ENCODE measurements at places on chromosomes 7 and 10.

GRCh38 chr7:26691406-26691805, 173.0 kb downstream of the SKAP2 start:
- no peak for DNase-seq

DNA sequence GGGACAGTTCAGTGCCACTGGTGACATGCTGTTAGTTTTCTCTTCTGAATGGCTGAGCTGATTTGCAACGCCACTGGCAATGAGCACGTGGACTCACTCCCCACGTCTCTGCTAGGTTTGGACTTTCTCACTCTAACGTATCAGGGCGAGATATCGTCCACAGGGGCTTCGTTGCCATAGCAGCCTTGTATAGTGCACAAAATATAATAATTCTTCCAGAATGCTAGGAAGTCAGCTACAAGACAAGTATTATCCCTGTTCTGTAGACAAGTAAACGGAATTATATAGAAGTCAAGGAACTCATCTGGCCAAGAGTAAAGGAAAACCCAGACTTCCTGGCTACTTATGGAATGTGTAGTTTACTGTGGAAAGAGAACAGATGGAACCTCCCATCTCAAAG, 226.8 kb downstream of the ARHGAP21 start:
- DNase-seq: no peak

GRCh38 chr7:158649279-158649678, 55.3 kb downstream of the NCAPG2 start:
- no peak for DNase-seq

- DNase-seq: no peak
These were observed 72.1 kb downstream of the EEPD1 start for GRCh38 chr7:36224934-36225858.

GRCh38 chr7:94298943-94299342, 95.8 kb upstream of the COL1A2 start:
- DNase-seq: no peak

GRCh38 chr10:14753441-14753840, 21.3 kb downstream of the FAM107B start:
- no peak for DNase-seq

GRCh38 chr7:111953611-111954010, 252.6 kb downstream of the DOCK4 start:
- DNase-seq: no peak

GRCh38 chr7:33836797-33837355, 68.5 kb upstream of the BMPER start:
- DNase-seq: no peak

- DNase-seq: no peak
These were observed 305.5 kb downstream of the C7orf25 start for GRCh38 chr7:42606193-42606905.

- DNase-seq: no peak
These were observed 19.1 kb upstream of the GALNT11 start for GRCh38 chr7:152006336-152006735.

- DNase-seq: no peak
These were observed 11.7 kb upstream of the PRDX3 start for GRCh38 chr10:119190353-119190752.

DNA sequence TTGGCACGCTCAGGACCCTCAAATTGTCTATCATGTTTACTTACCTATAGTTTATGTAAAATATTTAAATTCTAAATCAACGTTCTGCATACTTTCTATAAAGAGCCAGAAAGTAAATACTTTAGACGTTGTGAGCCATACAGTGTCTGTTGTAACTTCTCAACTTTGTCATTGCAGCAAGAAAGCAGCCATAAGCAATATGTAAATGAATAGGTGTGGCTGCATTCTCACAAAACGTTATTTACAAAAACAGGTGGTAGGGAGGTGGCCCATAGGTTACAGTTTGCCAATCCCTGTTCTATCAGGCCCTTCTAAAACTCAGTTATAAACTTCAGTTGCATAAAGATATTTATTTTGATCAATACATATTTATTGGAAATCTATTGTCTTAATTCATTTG, 12.1 kb upstream of the NPY start:
- no peak for DNase-seq

DNA sequence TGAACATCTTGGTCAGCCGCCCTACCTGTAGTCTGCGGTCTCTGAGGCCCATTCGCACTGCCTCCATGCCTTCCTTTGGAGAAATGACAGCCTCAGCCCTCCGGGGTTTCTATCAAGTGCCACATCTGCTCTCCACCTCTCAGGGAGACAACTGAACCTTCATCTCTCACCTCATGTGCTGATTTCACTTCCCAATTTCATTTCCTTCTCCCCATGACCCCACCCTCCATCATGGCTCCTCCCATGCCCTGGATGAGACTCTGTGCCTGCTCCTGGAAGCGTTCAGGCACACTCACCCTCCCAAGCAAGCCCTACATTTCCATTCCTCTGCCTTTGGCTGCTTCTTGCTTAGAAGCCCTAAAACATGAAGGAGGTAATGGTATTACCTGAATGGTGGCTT, 7.8 kb upstream of the SCD start:
- no peak for DNase-seq

DNA sequence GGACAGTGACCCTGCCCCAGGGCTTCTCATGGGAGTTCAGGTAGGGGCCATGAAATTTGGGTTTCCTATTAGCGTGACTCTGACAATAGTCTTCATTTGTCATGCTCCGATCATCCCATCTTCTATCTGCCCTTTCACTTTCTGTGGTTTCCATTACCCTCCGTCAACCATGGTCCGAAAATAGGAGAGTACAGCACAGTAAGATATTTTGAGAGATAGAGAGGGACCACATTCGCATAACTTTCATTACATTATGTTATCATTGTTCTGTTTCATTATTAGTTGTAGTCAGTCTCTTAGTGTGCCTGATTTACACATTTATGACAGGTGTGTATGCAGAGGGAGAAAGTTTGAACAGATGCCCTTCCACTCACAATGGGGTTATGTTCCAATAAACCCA, 649.2 kb downstream of the SDK1 start:
- no peak for DNase-seq

- DNase-seq: no peak
These were observed 65.1 kb upstream of the HPS1 start for GRCh38 chr10:98511876-98512275.

- DNase-seq: no peak
These were observed 83.0 kb downstream of the CXCL12 start for GRCh38 chr10:44301781-44302355.

GRCh38 chr7:37281368-37282092, 167.1 kb downstream of the ELMO1 start:
- no peak for DNase-seq

DNA sequence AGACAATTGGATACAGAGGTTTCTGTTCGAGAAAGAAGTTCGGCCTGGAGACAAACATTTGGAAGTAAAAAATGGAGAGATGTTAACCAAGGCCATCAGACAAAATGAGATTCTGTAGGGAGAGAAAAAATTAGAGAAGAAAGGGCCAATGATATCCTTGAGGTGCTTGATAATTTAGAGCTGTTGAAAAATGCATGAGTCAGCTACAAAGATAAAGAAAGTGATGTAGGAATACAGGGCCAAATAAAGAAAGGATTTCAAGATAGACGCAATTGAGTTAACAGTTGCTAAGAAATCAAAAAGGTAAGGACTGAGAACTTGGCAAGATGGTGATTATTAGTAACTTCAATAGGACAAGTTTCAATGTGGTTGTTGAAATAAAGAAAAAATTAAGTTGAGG, 384.2 kb upstream of the SEMA3A start:
- no peak for DNase-seq

DNA sequence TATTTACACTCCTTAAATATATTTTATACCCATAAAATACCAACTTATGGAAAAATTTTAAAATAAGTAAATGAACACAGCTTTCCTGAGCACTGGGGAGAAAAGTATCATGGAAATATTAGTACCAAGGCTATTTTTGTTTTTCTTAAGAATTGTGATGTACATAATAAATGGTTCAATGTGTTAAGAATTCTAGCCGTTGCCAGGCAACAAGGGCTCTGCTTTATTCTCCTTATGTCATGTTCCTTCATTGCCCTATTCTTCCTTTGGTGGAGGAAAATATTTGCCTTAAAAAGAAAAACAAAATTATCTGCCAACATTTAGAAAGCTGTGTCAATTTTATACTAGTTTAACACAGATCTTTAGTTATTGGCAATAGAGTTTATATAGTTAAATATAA, 2.6 kb upstream of the ZPBP start:
- no peak for DNase-seq

DNA sequence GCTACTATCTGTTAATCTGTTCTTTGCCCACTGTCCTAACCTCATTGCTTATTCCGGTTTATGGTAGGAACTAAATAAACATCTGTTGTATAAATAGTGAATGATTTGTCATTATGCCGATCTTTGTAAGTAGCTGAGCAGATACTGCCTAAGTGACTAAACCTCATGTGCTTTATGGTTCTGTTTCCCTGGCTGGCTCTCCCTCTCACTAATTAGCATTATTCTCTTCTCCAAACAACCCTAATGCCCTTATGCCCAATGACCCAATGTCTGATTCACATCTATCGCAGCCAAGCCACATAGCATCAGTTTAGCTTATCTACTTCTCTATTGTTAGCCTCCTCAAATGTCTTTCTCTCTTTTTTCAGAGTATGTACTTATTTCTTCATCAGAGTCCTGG, 462.3 kb upstream of the POT1 start:
- no peak for DNase-seq

- DNase-seq: no peak
These were observed 8.7 kb downstream of the ATP6V0E2 start for GRCh38 chr7:149882248-149883047.

- no peak for DNase-seq
These were observed 482.0 kb upstream of the PCDH15 start for GRCh38 chr10:55283031-55283430.

GRCh38 chr7:106463851-106464611, 179.2 kb upstream of the NAMPT start:
- DNase-seq: no peak

GRCh38 chr10:4291990-4292389, 507.0 kb upstream of the KLF6 start:
- DNase-seq: no peak

GRCh38 chr7:71544816-71545215, 412.9 kb downstream of the GALNT17 start:
- DNase-seq: no peak

GRCh38 chr7:18874880-18875279, 242.6 kb downstream of the TWIST1 start:
- DNase-seq: no peak

GRCh38 chr7:55193245-55193644, 171.9 kb upstream of the LANCL2 start:
- no peak for DNase-seq

- no peak for DNase-seq
These were observed 152.3 kb upstream of the LANCL2 start for GRCh38 chr7:55212838-55213237.

DNA sequence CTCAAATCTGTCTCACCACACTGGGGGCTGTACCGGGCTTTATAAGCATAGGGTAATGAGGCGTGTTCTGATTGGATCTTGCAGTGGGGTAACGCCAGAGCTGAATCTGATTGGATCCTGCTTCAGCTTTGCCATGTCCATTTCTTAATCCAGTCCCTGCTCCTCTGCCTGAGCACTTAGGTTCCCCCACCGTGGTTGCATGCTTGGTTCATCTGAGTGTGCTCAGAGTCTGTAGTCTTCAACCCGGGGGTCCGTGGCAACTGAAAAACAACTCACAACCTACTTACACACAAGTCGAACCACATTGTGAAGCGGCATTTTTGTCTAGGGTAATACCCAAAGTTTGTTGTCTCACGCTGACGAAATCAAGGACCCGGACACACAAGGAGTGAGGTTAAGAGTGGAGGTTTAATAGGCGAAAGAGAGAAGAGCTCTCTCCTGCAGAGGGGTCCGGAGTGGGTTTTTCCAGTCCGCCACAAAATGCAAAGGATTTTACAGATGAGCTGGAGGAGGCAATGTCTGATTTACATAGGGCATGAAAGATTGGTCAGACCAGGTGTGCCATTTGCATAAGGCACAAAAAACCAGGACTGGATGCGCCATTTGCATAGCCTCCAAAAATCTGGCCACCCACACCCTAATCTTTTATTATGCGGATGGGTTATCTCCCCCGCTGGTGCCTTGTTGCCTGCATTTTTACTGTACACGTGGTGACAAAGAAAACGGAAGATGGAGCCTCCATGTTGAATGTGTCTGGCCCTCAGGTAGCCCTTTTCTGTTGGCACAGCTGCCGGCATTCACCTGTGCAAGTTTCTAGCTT, 641.8 kb upstream of the FOXK1 start:
- no peak for DNase-seq

- DNase-seq: no peak
These were observed 5.1 kb downstream of the ELFN1 start for GRCh38 chr7:1675036-1675671.

DNA sequence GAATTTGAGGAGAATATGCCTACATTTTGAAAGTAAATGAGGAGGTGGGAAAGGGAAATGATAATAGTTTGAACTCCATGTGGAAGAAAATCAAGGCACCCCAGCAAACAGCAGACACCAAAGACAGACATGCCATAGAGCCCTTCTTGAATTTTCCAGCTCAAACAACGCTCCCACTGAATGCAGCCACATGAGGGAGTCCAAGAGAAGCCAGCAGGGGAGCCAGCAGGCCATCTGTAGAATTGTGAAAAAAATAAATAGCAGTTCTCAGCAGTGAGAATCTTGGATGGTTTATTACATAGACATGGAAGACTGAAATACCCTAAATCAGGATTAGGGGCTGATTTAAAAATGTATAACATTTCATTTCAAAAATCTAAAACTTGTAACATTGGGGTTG, 1567.3 kb upstream of the LRRTM3 start:
- DNase-seq: no peak

- DNase-seq: no peak
These were observed 6.2 kb downstream of the SSMEM1 start for GRCh38 chr7:130213828-130214227.

DNA sequence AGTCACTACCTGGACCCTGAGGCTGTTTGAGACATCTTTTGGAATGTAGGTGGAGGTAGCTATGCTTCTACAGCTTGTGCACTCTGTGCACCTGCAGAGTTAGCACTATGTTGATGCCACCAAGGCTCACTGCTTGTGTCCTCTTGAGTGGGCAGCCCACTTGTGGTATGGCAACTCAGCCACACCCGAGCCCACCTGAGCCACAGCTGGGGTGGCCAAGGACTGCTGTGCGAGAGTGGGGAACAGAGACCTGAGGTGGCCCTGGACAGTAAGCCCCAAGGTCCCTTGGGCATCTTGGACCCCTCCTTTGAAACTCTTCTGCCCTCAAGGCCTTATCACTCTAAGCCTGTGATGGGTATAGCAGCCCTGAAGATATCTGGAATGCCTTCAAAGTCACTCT, 25.7 kb downstream of the MYO1G start:
- no peak for DNase-seq

- DNase-seq: no peak
These were observed 21.1 kb downstream of the KNDC1 start for GRCh38 chr10:133180965-133181639.

Data from cortex of kidney (tissue), 1 donor.